ENCODE measurements at places on chromosomes 2 and 18.

DNA sequence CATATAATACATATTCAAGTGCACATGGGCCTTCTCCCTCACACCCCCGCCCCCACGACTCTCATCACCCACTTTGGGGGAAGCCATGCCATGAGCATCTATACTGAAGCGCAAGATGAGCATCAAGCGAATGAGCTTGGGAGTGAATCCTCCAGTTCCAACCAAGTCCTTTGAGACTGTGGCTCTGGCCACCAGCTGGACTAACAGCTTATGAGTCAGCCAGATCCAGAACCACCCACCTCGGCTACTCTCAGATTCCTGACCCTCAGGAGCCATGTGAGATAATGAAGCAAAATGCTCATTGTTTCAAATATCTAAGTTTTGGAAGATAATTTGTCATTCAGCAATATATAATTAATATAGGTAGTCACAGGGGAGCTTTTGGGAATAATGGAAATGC, 22.2 kb upstream of the IL1RL1 start:
- DNase-seq, result no peak

- DNase-seq, result no peak
These were observed 18.0 kb upstream of the MBP start for GRCh38 chr18:77150588-77150987.

- DNase-seq, result no peak
These were observed 34.5 kb upstream of the GRB14 start for GRCh38 chr2:164655750-164656149.

DNA sequence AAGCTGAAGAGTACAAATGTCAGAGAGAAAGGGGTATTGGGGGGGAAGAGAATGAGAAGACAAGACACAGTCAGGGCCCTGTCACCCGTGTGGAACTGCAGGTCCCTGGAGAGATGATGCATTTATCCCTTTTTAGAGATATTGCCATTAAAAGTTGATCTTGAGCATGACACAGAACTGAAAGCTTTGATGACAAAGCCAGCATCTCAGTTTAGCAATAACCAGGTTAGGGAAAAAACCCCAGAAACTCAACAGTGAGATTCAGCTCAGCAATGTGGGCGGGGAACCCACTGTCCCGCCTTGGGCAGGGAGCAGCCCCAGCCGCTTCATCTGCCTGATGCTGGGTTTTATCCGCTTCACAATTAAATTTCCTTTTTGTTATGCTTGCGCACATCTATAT, 181.1 kb downstream of the NEDD4L start:
- DNase-seq, result peak; percentile 34

DNA sequence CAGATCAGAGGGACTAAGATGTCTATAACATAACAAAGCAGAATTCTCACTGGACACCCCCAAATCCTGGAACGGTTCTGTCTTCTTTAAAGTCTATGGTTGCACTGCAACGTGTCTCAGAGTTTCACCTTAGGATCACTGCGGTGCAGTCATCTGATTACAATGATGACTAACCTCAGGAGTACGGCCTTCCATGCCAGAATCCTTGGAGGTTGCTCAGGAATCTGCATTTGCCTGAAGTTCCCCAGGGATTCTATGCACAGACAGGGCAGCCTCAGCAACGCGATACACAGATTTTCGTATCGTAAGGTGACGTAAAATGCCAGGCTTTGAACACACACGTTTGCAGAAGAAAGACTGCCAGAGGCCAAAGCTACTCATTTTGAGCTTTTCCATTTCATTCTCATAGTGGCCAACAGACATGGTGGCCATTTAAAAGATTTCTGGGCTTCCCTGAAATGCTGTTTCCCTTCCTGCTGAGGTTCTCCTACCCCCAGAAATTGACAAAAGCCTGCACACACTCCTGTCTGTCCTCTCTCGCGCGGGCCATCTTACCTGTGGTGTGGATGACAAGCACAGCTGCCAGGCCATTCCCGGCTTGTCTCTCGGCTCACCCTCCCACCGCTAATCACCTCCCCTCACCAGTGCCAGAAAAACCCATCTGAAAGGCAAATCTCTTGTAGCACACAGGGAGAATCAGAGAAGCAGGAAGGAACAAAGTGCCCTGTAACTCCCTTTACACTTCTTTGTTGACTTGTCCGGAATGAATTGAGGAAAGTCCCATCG, 148.8 kb downstream of the ACKR3 start:
- no peak for DNase-seq

GRCh38 chr2:237669283-237669627, 41.9 kb downstream of the LRRFIP1 start:
- DNase-seq, result no peak

DNA sequence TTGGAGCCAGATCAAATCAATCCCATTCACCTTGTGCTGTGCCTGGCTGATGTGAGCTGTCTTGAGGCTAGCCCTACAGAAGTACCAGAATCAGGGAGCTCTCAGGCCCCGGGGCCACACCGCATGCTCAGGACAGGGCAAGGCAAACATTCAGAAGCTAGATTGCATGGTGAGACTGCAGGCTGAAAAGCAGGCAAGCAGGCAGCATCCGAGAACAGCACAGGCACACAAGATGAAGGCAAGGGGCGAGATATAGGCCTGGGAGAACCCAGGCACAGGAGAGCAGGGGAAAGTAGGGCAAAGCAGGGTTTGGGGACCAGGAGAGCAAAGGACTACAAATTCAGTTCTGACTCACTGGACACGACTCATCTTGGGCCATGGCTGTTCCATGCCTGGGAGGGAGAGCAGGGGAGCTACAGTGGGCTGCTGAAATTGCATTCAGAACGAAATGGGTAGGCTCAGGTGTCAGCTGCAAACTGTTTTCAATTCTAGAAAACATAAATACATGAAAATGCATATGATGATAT, 59.6 kb downstream of the GALNT14 start:
- DNase-seq, result no peak

GRCh38 chr18:53947092-53947640, 277.3 kb downstream of the MBD2 start:
- no peak for DNase-seq

- DNase-seq, result no peak
These were observed 196.8 kb downstream of the EXOC6B start for GRCh38 chr2:72629062-72629461.

GRCh38 chr2:34474646-34475045, 875.5 kb upstream of the FAM98A start:
- DNase-seq, result no peak

- DNase-seq, result no peak
These were observed 2.5 kb downstream of the NFU1 start for GRCh38 chr2:69434753-69435152.

DNA sequence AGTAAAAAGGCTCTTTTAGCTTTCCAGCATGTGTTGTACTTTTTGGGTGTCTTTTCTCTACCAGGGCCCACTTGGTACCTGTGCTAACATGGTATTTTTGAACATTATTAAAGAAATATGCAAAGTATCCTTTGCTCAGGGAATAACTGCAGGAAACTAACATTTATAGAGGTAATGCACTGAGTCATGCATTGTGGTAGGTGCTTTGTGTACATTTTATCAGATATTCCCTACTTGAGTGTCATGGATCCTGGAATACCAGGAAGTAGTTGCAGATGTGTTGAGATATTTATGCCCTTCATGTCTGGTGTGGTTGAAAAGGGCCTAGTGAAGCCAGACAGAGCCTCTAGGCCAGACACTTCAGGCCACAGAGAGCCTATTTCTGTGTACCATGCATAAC, 215.5 kb upstream of the CYRIA start:
- no peak for DNase-seq

DNA sequence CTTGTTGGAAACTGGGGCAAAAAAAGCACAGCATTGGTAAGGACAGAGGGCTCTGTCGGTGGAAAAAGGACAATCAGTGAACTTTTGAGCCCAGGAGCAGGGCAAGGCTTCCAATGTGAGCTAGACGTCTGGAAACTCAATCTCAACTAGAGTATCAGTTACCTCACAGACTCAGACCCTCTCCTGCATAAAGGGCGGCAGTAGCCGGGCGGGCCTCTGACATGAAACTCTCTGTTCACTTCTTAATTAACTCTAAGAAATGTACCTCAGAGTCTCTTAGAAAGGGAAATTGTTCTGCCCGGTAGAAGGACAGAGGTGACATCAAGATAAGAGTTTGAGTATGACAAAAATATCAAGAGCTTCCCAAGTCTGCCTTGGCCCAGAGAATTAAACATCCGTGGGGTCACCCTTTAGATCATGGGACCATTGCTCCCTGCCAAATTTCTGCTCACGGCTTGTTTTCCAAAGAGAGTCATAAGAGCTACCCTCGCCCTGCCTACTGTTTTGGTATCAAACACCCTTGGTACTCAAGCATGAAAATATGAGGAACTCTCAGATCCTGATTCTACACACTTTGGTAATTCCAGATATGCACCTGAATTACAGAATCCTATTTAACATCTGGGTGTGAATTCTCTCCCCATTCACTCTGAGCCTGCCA, 103.5 kb upstream of the PKDCC start:
- DNase-seq, result no peak

- DNase-seq, result no peak
These were observed 461.2 kb downstream of the CDH2 start for GRCh38 chr18:27715751-27716150.

- DNase-seq, result no peak
These were observed 108.6 kb downstream of the APOB start for GRCh38 chr2:20935168-20935775.

- DNase-seq, result no peak
These were observed 1.7 kb upstream of the MYO3B start for GRCh38 chr2:170176212-170176611.
